ENCODE measurements at places on chromosomes 1 and 21.

DNA sequence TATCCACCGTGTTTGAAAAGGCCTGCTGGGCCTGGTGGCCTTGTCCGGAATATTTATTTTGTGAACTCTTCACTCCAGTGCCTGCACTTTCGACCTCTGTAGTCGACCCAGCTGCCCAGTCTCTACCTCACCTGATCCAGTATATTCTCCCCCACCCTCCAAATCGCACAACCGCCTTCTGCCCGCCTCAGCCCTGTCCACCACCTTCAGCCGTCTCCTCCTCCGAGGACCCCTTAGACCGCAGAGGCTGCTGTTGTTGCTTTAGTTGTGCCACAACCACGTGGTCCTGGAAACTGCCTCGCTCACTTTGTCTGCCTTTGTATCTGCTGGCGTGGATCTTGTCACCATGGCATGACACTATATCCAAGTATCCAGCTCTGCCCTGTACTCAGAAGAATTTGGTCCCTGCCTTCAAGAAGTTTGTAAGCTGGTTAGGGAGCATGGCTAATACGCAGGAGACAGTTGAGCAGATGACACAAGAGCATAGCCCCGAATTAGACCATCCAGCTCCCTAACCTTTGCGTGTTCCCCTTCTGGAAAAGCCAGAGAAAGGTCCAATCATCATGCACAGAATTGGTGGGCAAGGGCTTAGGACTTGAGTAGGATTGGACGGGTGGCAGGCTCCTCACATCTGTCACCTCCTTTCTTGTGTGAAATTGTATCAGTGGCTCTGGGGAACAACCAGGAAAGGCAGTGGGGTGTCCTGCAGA is 1.5 kb downstream of the PHGDH start:
- DNase-seq, result peak; percentile 29

DNA sequence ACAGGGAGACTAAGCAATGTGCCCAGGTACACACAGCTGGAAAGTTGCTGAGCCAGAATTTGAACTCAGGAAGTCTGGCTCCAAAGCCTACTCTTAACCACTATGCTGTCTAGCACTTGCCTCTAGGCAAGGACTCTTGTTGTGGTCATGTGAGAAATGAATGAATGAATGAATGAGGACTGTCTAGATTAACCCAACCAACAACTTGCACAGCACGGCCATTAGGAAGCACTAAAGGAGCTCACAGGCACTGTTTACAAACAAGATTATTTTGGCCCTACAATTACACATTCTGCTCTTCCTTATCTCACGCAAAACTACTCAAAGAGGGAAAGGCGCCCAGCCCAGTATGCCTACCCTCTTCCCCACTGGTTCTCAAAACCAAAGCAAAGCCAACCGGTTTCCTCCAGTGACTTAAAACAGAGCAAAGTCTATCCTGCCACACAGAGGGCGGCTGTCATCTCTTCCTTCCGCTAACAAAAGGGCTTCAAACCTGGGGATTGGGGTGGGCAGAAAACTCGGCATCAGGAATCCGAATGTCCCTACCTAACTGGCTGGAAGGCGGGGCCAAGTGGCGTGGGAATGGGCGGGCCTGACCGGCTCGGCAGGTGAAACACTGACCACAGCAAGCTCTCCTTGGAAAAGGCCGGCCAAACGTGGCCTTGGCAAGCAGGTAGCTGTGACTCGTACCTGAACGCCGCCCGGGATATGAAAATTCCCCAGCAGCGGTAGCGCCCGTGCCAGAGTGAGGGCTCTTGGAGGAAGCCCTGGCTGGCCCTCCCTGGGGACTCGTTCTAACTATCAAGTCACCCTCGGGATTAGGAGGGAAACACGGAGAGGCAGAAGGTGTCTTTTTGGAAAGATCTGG is 948 bp downstream of the STK40 start:
- DNase-seq, result peak; percentile 29

GRCh38 chr21:42195378-42196031 is 23.4 kb upstream of the ABCG1 start:
- peak; percentile 79 for DNase-seq

DNA sequence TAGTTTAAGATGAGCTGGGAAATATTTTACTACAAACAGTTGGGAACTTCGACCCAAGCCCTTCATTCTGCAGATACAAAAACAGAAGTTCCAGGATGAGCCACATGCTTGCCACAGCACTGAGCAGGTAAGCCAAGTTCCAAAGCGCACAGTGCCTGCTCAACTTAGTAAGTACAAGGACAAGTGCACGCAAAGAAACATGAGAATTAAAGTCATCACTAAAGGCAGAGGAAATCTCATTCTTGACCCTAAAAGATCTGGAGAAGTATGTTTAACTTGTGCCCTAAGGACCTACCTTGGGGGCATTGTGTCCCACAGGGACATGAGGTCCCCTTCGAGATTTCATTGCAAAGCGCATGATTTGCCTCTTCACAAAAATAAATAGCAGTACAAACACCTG is 1.2 kb upstream of the UBAP2L start:
- peak; percentile 32 for DNase-seq

DNA sequence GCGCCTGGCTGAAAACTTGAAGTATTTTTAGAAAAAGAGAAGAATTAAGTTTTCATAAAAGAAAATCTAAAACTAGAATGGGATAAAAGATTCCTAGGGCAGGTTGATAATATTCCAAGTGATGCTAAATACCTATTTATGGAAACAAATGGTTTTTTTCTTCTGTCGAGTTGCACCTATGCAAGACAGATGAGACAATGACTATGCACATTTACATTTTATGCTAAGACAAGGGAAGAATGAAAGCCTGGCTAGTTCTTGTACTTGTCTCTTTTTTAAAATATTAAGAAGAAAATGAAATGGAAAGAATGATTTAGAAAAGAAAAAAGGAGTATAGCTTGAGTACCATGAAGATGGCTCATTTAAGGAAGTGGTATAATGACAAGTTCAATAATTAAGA is 24.4 kb upstream of the USP24 start:
- no peak for DNase-seq

DNA sequence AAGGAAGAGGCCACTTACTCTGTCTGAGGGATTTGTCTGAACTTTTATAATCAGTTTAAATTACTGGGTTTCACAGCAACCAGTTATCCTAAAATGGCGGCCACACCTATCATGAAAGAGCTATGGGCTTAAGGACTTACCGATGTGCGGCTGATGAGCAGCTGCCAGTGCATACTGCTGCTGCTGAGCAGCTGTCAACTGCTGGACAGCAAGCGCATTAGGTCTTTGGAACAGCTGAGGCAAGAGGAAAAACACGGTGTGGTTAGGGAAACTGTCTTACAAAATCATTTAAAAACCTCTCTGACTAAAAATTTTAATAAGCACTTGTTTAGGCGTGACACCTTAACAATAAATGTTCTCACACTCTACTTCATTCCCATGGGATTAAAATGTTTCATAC is 72.6 kb upstream of the SDC3 start:
- no peak for DNase-seq

- DNase-seq, result no peak
Measured at GRCh38 chr1:30194741-30195423, 528.5 kb downstream of the MATN1 start.

- peak; percentile 95 for DNase-seq
Measured at GRCh38 chr1:37995751-37996345, 6.0 kb upstream of the SF3A3 start.

DNA sequence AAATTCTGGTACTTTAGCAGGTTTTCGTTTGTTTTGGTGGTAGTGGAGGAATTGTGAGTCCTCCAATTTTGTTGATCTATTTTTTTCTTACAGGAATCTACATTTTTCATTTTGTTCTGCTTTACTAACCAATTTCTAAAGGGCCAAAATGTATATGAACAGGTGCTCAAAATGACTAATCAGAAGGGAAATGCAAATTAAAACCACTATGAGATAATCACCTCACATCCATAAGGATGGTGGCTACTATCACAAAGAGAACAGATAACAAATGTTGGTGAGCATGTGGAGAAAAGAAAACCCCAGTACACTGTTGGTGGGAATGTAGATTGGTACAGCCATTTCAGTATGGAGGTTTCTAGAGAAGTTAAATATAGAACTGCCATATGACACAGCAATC is 134.2 kb downstream of the LMO4 start:
- no peak for DNase-seq

DNA sequence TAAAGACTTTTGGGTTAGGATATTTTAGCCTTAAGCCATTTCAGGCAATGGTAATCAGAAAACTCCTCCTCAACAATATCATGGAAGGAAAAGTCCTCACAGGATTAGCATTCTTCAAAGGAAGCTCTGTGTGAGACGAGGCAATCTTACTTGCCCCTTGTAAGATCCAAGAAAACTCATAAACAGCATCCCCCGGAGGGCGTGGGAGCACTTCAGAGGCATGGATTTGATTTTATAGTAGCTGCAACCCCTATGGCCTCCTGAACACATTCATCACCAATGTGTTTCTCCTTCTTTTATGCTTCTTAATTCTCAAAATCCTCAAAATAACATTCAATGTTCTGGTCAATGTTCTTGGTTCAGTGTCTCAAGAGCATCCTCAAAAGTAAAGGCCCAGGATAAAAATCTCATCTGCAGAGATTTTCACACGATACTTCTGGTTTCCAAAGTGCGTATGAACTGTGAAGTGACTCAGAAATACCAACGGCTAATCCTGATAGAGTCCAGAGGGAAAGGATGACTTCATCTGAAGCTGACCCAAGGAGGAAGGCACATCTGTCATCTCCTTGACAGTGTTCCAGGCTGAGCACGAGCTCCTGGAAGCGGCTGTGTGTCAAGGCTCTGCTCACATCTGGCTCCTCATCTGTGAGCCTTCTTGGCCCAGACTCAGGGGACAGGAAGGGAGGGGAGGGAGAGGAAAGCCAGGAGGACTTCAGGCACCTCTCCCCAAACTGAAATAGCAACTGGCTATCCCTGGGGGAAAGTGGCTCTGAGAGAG is 49.3 kb upstream of the PSEN2 start:
- DNase-seq, result peak; percentile 97

DNA sequence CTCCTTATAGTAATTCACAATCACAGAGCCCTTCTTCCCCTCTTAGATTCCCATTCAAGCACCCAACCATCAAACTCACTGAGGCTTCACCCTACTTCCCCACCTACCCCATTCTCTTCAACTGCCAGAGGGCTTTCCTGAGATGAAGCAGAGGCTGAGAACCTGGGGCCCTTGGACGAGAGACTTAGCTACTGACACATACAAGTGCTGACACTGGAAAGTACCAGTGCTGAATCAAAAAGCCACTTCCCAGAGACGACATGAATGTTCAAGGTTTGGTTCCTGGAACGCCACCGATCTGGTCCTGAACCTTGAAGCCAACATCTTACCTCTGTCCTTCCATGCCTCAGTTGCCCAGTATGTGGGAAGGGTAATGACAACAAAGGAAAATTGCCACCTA is 16.6 kb upstream of the RAP1A start:
- DNase-seq, result no peak

- DNase-seq, result no peak
Measured at GRCh38 chr1:66152034-66152433, 359.3 kb downstream of the PDE4B start.

GRCh38 chr1:169733924-169734323 is at the start of gene SELE:
Gene SELE, minus strand, starts transcription at chr1:169734079. Its CDS starts 467 bp downstream, at chr1:169733612.
- DNase-seq, result no peak
